Adipocyte (in vitro differentiated cells): ENCODE measurements at places on chromosomes 4 and X.

- DNase-seq = peak; percentile 61
Observed at GRCh38 chrX:131763674-131764073, 219.8 kb downstream of the OR13H1 start.

- DNase-seq = peak; percentile 52
Observed at GRCh38 chrX:45621376-45622041, 420.8 kb upstream of the DIPK2B start.

GRCh38 chr4:100981447-100982204 lies 365.7 kb downstream of the PPP3CA start:
- peak; percentile 67 for DNase-seq

GRCh38 chrX:40912576-40912975 lies 172.7 kb upstream of the USP9X start:
- DNase-seq = no peak

GRCh38 chr4:180810581-180810980 lies 1432.6 kb upstream of the TENM3 start:
- DNase-seq = peak; percentile 59

GRCh38 chrX:130267956-130268448 lies 697 bp downstream of the ZNF280C start:
- peak; percentile 22 for DNase-seq

DNA sequence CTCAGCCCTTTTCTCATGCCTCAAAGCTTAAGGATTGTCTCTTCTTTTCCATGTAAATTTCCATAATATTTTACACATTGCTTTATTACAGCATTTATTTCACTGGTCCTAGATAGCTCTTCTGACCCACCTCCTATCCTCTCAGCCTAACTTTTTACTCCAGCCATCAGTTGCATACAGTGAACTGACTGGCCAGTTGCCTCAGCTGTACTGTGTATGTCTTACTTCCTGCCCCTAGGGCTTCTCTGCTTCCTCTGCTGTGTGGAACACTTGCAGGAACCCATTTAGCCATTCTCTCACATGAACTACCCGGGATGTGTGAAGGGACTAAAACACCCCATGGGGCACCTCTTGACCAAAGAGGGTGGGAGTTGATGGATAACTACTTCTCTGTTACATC lies 18.0 kb downstream of the C4orf33 start:
- DNase-seq = no peak

GRCh38 chrX:1294301-1295067 lies 25.9 kb downstream of the CSF2RA start:
- no peak for DNase-seq

- DNase-seq = peak; percentile 26
Observed at GRCh38 chrX:68490644-68491043, 8.2 kb upstream of the YIPF6 start.

DNA sequence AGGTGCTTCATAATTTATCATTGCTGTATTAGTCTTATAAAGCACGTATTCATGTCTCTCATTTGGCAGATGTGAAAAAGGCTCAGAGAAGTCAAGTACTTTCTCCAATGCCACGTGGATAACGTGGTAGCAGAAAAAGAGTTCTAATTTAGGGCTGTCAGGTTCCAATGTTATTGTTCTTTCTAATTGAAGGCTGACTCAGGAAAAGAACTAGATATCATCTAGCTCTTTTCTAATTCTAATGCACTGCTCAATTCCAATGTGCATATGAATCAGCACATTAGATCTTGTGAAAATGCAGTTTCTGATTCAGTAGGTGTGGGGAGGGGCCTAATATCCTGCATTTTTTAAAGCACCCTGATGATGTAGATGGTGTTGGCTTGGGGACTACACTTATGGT lies 22.8 kb downstream of the AGA start:
- DNase-seq = no peak

GRCh38 chrX:136635235-136635634 lies 12.7 kb upstream of the CD40LG start:
- no peak for DNase-seq

GRCh38 chr4:172707622-172708021 lies 461.0 kb upstream of the GALNT7 start:
- no peak for DNase-seq

GRCh38 chrX:40012868-40013265 lies 84.9 kb downstream of the BCOR start:
- DNase-seq = peak; percentile 70

DNA sequence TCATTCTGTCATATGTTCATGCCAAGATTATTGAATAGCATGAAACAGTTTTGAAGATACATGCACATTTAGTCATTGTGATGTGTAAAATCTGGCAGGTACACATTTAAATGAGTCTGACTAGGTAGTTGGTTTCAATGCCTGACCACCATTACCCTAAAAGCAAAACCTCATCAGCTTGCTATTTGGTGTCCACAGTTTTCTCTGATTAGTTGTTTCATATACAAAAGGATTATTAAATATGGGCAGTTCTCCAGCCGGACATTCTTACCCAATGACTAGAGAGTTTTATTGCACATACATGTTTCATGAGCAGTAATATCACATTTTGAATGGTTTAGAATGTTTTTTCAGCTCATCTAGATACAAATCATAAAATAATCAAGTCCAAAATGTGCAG lies 23.7 kb downstream of the DCHS2 start:
- no peak for DNase-seq

DNA sequence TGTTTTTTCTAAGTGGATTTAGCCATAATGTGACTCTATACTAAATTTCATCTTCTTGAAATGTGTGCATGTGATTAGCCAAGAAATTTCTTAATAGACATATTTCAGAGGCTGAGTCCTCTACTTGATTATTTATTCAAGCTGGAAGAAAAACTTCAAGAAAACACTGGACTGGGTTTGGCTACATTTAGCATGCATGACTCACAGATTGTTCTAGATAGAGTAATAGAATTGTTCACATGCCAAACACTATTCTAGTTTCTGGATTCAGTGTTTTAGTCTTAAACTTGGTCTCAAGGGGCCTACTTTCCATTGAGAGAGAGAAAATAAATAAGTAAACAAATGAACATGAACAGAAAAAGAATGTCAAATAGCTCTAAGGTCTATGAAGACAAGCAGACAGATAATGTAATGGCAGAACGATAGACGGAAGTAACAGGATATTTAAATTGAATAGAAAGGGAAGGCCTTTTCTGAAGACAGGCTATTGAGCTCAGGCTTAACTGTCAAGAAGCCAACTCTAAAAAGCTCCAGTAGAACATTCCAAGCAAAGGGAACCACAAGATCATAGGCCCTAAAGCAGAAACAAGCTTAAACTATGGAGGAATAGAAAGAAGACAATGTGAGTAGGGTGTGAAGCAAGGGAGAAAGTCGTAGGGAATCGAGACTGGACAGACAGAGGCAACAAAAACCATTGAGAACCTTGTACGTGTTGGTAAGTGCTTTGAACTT lies 104.6 kb downstream of the TMEM144 start:
- DNase-seq = peak; percentile 97

DNA sequence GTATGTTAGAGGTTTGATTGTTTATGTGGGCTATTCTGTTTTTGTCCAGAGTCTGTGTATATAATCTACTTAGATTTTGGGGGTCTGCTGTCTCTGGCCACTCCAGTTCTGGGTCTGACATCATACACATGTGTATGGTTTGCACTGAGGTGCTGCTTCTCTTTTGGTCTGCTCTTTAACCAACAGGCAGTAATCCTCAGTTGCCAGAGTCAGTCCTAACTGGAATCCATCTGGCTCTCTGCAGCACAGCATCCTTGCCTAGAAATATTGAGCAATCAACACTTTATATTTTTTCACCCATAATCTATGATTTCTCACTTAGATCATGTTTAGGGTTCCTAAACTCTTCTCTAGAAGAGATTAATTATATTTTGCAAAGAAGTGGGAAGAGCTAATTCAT lies 98.3 kb upstream of the SFRP2 start:
- DNase-seq = no peak

- DNase-seq = peak; percentile 50
Observed at GRCh38 chr4:7646384-7647061, 211.8 kb upstream of the PSAPL1 start.

GRCh38 chrX:7112071-7112470 lies 35.4 kb upstream of the STS start:
- DNase-seq = no peak

DNA sequence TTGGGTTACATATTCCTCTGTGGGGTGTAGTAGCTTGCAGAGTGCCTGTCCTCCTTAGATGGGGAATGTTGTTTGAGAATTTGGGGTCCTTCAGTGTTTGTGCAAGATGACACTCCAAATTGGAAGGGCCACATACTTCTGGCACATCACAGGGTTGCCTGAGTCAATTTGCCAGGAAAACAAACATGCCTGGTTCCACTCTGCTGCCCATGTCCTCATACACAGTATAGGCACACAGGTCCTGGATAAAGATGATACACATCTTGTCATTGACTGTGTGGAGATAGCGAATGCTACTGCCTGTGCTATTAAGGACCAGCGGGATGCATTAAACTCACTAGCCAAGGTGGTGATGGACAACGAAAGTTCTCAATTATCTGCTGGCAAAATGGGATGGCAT lies 11.2 kb upstream of the LAP3 start:
- DNase-seq = no peak

GRCh38 chrX:21989384-21989783 lies 42.7 kb upstream of the PHEX start:
- DNase-seq = no peak

DNA sequence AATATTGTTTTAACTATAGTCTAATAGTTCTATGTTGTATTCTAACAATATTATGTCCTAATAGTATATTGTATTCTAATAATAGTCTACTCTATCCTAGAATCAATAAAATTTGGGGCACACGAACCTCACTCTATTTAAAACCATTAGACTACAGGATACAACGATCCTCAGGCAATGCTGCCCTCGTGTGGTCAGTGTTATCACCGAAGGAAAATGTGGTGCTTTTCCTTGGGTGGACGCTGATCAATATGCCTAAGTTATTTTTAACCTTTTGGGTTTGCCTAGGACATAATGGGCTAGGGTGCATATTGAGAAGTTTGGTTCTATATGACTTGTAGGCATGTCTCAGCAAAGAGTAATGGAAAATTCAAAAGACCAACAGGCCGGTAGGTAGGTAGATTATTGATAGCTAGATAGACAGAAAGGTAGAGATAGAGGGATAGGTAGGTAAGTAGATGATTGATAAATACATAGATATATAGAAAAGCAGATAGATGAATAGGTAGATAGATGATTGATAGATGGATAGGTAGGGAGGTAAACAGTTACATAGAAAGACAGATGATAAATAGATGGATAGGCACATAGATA lies 75.1 kb downstream of the PRKX start:
- DNase-seq = peak; percentile 81

DNA sequence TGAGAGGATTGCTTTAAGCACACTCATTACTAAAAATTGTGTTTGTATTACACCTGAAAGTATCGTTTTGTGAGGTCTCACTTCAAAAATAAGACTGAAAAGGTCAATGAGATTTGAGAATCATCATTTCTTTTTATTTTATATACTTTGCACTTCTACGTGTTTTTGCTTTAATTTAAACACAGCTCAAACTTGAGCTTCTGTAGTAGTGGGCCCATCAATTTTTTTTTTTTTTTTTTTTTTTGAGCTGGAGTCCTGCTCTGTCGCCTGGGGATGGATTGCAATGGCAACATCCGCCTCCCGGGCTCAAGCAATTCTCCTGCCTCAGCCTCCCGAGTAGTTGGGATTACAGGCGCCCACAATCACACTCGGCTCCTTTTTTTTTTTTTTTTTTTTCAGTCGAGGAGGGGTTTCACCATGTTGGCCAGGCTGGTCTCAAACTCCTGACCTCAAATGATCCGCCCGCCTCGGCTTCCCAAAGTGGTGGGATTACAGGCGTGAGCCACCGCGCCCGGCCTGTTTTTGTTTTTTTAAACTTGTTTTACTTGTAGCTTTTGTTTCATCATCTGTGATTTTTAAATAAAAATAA lies 1.5 kb downstream of the GSTCD start:
- DNase-seq = no peak

GRCh38 chr4:140856621-140857062 lies 100.5 kb upstream of the TBC1D9 start:
- DNase-seq = peak; percentile 38

DNA sequence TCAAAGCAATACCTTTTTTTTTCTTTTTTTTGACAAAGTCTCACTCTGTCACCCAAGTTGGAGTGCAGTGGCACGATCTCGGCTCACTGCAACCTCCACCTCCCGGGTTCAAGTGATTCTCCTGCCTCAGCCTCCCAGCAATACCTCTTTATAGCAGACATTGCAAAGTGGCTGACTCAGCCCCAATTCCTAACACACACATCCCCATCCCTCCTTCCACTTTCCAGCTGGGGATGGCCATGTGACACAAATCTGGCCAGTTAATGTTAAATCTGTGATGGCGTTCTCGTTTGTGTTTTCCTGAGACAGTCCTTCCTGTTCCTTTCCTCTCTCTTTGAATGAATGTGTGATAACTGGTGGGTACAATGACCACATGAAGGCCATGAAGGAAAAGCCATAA lies 276.2 kb upstream of the KLF3 start:
- DNase-seq = no peak

GRCh38 chr4:123599061-123599919 lies 202.7 kb downstream of the SPRY1 start:
- DNase-seq = peak; percentile 80

GRCh38 chrX:15549189-15550012 lies 48.8 kb downstream of the BMX start:
- DNase-seq = no peak

DNA sequence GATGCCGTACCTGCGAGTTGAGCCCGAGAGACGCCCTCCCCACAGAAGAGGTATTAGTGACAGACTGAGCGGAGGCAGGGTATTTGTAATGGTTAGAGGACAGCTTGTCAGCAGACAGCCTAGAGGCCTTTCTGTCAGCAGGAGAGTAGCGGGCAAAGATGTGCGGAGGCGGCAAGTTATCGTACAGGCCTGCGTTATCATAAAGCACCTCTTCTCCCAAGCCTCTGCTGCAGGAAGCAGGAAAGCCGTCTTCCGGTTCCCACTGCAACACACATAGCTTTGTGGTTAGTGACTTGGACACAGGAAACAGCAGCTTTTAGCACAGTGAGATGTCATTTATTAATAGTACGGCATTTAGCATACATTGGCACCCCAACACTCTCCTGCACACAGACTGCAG lies 158.3 kb downstream of the AFAP1 start:
- DNase-seq = peak; percentile 35

DNA sequence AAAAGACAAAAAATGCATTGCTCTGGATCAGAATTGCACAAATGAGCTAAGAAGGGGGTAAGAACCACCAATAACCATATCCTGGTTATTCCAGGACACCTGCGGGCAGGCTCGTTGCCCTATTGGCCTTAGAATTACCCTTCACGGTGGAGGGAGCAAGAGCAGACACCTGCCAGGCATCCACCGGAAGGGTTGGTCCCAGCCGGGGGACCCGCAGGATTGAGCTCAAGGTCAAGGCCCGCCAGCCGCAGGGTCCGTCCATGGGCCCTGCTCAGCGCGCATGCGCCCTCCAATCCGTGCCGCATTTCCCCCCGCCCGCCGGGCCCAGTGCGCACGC lies 575 bp downstream of the SLC25A6 start:
- no peak for DNase-seq

DNA sequence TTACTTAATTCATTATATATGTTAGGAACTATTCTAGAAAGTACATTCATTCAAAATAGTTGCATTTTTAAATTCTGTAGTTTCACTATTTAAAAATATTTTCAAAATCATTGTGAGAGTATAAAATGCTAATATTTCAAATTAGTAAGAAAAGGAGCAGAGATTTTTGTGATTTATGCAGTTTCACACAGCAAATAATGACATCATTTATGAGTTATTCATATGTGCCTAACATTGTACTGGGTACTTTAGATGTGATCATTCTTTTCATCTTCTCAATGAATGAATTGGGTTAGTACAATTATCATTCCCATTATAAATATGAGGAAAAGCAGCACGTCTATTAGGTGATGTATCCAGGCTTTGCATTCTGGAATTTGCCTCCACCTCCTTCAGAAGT lies 1451.0 kb upstream of the IGFBP7 start:
- no peak for DNase-seq

- DNase-seq = no peak
Observed at GRCh38 chrX:8284131-8284530, 113.1 kb upstream of the VCX2 start.
